ENCODE measurements at places on chromosomes 1 and 21.

DNA sequence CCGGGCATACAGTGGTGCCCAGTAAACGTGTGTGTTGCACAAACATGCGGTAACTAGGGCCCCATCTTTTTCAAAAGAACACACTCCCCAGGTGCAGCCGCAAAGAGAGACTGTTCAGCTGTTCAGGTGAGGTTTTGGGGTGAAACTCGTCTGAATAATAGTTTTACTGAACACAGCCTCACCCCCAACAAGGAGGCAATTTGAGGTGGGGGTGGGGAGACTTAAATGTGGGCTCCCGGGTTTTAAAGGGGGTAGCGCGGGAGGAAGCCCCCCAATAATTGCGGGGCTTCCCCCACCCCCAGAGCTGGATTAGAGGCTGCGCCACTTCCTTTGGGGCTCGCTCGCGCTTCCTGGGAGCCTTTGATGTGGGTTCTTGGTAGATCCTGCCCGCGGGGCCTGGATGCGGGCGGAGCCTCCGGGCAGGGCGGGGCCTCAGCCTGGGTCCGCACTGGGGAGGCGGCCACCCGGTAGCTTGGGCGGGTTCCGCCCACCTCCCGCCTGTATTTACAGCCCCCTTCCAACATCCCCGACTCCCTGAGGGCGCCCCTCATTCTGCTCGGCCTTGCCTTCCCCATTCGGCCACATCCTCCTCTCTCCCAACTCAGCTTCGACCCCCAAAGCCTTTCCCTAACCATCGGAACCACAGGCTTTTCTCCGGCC lies 6.4 kb upstream of the EPHA2 start:
- no peak for DNase-seq

GRCh38 chr1:67339623-67340343 lies 32.1 kb downstream of the IL12RB2 start:
- DNase-seq, result peak; percentile 84

DNA sequence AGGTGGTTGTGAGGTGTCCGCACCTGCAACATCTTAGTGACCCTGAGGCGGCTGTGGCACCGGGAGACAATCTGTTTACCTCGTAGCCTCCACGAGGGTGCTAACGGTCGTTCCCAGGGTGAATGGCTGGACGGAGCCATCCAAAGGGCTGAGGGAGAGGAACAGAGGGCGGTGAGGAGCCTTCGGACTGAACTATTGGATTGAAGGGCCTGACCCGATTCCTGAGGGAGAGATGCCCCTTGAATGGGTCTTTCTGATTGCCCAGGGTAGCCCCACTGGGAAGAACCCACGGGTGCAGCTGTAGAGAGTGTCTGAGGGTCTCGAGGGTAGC lies 2.3 kb downstream of the NR5A2 start:
- no peak for DNase-seq

GRCh38 chr1:206913766-206914537 lies 7.8 kb downstream of the FCMR start:
- DNase-seq, result no peak

DNA sequence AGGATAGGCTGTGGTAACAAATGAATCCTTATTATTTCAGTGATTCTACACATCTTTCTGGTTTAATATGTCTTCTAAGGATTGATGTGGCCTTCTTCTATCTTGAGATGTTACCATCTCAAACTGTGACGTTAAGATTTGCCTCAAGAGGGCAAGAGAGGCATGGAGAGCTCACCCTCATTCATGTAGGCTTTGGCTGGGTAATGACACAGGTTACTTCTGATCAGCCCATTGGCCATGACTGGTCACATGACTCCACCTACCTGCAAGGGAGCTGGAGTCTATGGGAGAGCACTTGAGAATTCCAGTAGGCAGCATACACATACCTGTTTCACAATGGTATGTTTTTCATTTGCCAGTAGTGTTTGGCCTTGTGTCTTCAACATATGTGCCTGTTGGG lies 30.0 kb downstream of the CACHD1 start:
- DNase-seq, result no peak

- no peak for DNase-seq
Measured at GRCh38 chr1:198168227-198168626, 11.4 kb downstream of the NEK7 start.

- no peak for DNase-seq
Measured at GRCh38 chr1:227778401-227778947, 37.0 kb upstream of the PRSS38 start.

DNA sequence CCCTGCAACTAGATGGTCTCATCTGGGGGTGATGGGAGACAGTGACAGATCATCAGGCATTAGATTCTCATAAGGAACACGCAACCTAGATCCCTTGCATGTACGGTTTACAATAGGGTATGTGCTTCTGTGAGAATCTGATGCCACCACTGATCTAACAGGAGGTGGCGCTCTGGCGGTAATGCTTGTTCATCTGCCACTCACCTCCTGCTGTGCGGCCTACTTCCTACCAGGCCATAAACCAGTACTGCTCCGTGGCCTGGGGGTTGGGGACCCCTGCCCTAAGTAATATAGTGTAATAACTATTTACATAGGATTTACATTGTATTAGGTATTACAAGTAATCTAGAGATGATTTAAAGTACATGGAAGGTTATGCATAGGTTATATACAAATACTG lies 134.9 kb downstream of the CLEC20A start:
- no peak for DNase-seq

DNA sequence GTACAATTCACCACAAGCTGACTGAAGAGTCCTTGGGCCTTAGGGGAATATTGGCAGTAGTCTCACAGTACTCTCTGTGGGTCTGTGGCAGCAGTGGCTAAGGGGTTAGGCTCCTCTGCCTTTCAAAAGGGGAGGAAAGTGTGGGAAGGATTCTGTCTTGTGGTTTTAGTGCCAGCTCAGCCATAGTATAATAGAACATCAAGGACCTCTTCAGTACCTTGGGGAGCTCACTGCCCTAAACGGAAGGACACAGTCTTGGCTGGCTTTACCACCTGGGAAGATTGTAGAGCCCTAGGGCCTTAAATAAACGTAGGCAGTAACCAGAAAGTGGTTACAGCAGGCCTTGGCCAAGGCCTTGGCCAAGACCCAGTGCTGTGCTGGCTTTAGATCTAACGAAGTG lies 265.7 kb downstream of the COL11A1 start:
- DNase-seq, result no peak

- peak; percentile 77 for DNase-seq
Measured at GRCh38 chr1:15337656-15338402, 71.9 kb upstream of the EFHD2 start.

GRCh38 chr1:173424782-173425407 lies 52.2 kb upstream of the PRDX6 start:
- peak; percentile 40 for DNase-seq

DNA sequence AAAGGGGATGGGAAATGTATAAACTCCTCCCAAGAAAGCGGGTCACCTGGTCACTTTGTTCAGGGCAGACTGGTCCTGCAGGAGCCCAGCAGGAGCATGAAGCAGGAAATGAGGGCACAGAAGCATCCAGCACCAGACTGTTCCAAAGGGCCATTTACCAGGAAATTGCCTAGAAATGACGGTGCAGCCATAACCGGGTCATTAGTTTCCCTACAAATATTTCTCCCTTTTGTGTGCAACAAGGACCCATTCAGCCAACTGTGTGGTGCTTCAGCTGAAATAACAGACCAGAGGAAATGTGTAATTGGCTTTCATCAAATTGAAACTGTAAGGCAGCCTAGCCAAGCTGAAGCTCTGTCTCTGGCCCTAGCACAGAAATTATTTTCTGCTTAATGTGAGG lies 7.6 kb upstream of the CTTNBP2NL start:
- DNase-seq, result peak; percentile 23

DNA sequence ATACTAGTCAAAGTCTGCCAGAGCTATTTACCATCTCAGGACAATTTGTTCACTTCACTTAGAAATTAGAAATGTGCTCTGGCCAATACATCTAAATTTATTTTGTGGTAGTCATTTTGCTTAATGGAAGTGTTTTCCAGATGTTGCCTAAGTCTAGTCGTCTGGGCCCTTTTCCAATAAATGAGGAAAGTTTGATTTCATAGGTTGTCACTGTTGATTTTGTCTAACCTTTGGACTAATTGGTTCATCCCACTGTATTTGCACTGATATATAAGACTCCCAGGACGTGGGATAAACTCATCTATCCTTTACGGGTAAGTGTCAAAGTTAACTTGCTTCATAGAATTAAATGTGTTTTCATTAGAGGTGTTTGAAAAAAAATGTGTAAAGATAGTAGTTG lies 79.1 kb downstream of the TPR start:
- no peak for DNase-seq

- peak; percentile 56 for DNase-seq
Measured at GRCh38 chr1:87252406-87252805, 76.3 kb upstream of the LMO4 start.

DNA sequence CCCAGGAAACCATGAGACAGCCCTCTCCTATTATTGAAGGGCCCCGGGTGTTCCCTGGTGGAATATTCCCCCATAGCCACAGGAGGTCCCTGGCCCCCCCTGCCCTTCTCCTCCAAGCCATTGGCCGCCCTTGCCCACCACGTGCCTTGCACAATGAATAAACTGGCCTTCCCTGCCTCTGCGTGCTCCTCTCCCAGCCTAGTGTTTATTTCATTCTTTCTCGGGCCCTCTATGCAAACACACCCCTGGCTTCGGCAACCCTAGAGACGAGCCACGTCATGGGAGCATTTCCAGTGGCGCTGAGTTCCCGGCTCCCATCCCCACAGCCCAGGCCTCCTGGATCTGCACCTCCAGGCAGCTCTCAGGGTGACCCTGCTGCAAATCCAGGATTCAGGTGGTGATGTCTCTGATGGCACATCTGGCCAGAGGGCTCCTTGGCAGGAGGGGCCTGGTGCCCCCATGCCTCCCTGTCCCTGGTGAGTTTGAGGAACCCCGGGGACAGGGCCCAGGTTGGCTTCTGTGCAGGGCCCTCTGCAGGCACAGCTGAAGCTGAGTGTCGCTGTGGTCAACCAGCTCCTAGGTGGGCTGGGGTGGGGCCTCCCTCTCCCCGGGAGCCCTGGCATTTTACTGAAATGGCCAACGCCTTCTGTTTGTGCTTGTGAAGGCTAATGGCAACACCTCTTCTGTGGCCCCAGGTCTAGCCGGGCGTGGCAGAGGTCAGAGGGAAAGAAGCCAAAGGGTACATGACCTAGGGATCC lies 6.2 kb downstream of the KRTAP10-12 start:
- no peak for DNase-seq

GRCh38 chr1:58884706-58885661 lies 101.1 kb upstream of the JUN start:
- no peak for DNase-seq

DNA sequence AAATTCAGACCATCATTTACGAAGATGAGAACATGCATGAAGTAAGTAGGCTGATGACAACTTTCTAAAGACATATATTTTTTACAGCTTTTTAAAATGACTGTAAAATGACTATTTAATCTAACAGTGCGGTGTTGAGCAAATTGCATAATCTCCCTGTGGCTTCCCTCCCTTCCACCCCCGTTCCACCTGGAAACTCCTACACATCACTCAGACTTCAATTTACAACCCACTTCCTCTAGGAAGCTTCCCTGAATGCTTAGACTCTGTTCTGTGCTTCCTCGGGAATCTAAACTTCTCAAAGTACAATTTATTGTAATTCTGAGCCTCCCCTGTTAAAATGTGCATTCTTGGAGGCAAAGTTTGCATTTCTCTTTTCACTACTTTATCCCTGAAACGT lies 354.9 kb downstream of the DPYD start:
- no peak for DNase-seq

- peak; percentile 87 for DNase-seq
Measured at GRCh38 chr1:90175490-90176167, 180.7 kb downstream of the ZNF326 start.

DNA sequence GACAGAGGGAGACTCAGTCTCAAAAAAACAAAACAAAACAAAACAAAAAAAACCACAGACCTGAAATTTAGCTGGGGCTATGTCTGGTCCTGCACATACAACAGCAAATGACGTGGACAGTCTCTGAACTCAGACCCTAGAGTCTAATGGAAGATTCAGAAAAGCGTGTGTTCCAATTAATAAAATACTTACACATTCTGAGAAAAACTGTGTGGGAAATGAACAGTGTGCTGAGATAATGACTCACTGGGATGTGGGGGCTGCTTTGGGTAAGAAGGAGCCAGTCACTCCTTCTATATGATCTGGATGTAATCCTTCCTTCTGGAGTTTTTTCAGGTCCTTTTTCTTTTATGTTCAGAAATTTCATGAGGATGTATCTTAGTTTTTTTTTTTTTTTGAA lies 29.4 kb downstream of the CLDN14 start:
- DNase-seq, result no peak

DNA sequence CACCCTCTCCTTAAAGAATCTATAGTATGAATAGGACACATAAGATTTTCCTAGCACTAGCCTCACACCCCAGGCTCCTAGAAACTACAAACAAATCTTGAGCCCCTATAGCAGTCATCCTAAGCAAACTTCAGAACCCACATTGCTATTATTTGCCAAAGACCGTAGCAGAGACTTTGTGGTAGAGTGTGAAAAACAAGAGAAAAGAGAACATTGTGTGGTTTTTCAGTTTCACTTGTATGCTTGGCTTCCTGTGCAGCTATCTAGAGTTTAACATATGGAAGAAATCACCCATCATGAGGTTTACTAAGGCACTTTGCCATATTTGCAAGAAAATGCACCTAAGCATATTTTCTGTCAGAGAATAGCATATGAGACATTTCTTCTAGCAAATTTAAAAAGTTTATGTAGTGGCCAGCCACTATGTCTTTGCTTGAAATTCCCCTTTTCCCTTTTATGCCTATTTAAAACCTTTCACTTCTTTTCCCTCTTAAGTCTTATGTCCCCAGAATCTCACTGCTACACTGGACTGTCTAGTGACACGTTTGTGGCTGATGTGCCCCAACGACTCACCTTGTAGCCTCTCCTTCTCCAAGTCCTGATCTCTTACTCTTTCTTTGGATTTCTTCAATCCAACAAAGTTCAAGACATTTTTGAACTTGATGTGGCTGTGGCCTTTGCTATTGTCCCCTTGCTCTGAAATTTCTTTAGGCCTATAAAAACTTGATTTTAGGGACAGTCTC lies 25.6 kb downstream of the CCDC190 start:
- DNase-seq, result no peak

DNA sequence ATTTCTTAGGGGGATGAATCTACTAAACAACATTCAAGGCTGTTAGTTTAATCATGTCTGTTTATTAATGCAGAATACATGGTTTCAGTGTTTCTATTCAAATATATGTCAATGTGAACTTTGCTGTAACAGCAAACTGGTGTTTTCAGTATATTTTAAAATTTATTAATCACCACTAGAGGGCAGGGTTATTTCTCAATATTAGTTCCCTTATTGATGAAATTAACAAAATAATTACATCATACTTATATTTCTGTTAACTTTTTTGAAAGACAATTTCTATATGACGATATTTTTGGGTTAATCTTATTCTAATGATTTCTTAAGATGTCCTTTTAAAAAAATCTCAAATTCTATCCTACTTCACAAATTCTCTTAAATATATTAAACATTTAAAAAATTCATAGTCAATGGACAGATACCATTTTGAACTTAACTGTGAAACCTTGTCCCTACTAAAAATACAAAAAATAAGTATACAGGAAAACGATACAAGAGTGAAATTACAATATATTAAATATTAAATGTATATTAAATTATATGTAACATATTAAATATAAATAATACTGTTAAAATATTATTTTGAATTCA lies 1034.1 kb upstream of the PRMT6 start:
- DNase-seq, result peak; percentile 14
